ENCODE measurements at places on chromosomes 12 and 14. TPM values are rescaled to one million over a fixed set of nuclear protein-coding genes. Genes with fewer than 3 reads are reported as not detected.

Gene ABCD2
- total RNA-seq = not detected

Gene SIX1
- 0.17 TPM for total RNA-seq

Gene CCDC177
- total RNA-seq = not detected

Gene HSPB8
- 3.4 TPM for total RNA-seq

All from dermis blood vessel endothelial cell (primary cell).